Activated T-helper 2 cell treated with anti-CD3 and anti-CD28 coated beads, Interferon-gamma antibody, Interleukin-2, Interleukin-4, amounts not matched to agents 10 μg/mL and 5 μg/mL and 100 μg/mL, durations not matched to agents 14 hours and 24 hours and 36 hours (primary cell): ENCODE measurements at places on chromosomes 3 and 15. TPM values are rescaled to one million over a fixed set of nuclear protein-coding genes. Genes with fewer than 3 reads are reported as not detected.

The CLEC3B gene
- total RNA-seq = 0.21 TPM in 1 of 2 replicates, not detected in the other

The CNTN3 gene
- not detected in 2 replicates for total RNA-seq

DNA sequence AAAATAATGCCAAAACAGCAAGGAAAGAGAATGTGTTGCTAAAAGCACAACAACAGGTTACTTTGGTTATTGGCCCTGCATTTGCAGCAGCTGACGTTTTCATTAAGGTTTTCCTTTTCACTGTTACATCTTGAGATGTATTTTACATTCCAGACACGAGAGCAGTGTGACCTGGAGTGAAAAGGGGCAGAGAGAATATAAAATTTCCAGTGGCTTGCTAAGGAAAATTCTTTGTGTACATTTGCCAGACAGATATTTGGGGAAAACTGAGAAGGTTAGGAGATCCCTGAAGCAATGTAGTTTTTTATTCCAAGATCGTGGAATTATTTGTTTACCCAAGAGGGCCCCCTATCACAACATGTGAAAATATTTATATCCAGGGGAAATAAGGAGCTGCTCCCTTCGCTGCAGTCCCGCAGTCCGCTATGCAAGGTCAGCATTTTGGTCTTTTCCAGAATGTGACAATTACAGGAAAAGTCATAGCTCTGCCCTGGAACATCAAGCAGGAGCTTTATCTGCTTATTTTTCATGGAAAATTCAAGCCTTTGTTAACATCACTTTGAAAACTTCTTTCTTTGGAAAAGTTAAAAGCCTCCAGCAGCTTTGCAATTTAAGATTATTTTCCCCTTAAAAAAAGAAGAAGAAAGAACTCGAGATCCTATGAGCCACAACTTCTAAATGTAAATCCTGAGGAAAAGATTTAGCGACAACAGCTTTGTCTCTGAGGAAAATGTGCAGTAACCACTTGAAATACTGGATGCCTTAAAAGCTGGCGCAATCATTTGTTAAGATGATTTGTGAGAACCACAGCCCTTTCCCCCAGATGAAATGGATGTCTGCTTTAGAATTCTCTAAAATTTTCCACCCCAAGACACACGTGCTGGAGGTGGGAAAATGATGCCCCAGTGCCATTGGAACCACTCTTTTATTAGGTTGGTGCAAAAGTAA, 256.4 kb upstream of the TPM1 start:
- no peak for DNase-seq
- no peak overlapping the region for H3K27ac ChIP-seq
- H3K27me3 ChIP-seq = peaks cover 2% of the 10 kb centered on the region
- H3K36me3 ChIP-seq = no peaks in the 10 kb centered on the region

DNA sequence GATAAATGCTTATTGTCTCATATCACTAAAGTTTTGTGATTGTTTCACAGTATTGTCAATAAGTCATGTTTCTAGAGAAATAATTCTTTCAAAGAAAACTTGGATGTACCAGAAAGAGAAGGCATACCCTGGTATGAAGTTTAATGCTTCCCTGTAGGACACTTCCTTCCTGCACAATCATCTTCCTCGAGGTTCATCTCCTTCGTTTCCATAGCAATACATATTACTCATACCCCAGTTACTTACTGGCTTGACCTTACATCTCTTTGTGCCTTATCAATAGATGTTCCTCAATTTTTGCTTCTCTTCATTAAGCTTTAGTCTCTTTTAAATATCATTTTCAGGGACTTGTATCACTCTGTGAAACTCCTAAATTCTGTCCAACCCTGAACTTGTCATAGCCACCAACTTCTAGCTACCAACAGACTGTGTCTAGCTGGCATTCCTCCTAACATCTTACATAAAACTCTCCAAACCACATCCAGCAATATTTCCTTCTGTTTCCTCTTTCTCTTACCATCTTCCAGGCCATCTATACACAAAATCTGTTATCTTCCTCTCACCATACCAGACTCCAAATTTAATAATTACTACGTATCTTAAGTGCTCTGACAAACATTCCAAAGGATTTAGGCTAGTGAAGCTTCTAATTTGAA, 134.3 kb downstream of the GADL1 start:
- H3K4me1 ChIP-seq = peaks cover 2% of the 10 kb centered on the region
- H3K27ac ChIP-seq = no peak overlapping the region
- no peak for DNase-seq
- H3K4me3 ChIP-seq = no peak overlapping the region
- peaks cover 25% of the 10 kb centered on the region for H3K27me3 ChIP-seq
- no peaks in the 10 kb centered on the region for H3K36me3 ChIP-seq

DNA sequence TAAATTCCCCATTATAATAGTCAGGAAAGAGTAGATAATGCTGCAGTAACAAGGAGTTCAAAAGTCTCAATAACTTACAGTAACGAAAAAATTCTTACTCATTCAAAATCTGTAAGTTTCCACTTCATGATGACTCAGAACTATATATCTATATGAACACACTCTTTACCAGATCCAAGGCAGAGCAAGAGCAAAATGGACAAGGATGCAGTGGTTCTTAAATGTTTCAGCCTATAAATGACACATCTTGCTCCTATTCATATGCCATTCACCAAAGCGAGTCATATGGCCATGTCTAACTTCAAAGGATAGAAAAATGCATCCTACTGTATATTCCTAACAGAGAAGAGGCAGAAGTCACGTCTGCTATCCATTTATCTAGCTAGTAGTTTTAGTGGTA, 787.7 kb downstream of the NAALADL2 start:
- H3K4me1 ChIP-seq = no peaks in the 10 kb centered on the region
- no peaks in the 10 kb centered on the region for H3K36me3 ChIP-seq
- H3K4me3 ChIP-seq = no peak overlapping the region
- DNase-seq = no peak
- H3K27ac ChIP-seq = no peak overlapping the region
